Stimulated activated CD4-positive, alpha-beta T cell treated with anti-CD3 and anti-CD28 coated beads, Interleukin-15, amount 100 ng/mL, for 1 hour (primary cell): ENCODE measurements at places on chromosomes 11 and 22.

GRCh38 chr11:45333001-45333971 lies 47.1 kb upstream of the SYT13 start:
- DNase-seq, result no peak

GRCh38 chr11:118012083-118012669 lies 26.0 kb downstream of the IL10RA start:
- DNase-seq, result no peak

GRCh38 chr22:48537343-48537680 lies 1290.4 kb downstream of the BRD1 start:
- DNase-seq, result no peak

- DNase-seq, result no peak
Measured at GRCh38 chr11:122513997-122514396, 141.5 kb upstream of the UBASH3B start.

- no peak for DNase-seq
Measured at GRCh38 chr22:29988719-29989118, 91.5 kb upstream of the HORMAD2 start.

- no peak for DNase-seq
Measured at GRCh38 chr11:85029964-85030363, 597.2 kb downstream of the DLG2 start.

- no peak for DNase-seq
Measured at GRCh38 chr11:5004424-5005274, 10.0 kb downstream of the OR51L1 start.

DNA sequence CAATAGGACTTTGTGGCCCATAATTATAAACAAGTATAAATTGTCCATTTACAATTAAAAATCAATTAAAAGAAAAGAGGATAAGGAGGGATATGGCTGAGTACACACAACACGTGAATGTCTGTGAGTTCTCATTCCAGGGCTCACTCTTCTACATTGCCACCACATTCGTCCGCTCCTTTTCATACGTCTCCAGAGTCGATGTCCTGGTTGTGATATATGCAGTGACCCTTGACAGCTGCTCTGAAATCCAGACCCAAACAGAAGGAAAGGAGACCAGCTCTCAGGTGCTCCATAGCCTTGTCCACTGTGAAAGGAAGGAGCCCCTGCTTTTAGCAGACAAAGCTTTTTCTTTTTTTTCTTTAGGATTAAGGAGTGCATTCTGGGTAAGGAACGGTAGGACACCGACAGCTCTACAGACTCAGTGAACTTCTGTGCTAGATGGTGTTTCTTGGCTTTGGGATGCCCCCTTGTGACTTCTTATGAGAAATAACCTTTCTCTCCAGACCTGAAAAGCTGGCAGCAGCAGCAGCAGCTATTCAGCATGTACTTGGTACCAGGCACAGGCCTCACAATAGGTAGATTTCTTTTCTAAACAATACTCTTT lies 19.7 kb upstream of the DNAJB13 start:
- DNase-seq, result no peak

DNA sequence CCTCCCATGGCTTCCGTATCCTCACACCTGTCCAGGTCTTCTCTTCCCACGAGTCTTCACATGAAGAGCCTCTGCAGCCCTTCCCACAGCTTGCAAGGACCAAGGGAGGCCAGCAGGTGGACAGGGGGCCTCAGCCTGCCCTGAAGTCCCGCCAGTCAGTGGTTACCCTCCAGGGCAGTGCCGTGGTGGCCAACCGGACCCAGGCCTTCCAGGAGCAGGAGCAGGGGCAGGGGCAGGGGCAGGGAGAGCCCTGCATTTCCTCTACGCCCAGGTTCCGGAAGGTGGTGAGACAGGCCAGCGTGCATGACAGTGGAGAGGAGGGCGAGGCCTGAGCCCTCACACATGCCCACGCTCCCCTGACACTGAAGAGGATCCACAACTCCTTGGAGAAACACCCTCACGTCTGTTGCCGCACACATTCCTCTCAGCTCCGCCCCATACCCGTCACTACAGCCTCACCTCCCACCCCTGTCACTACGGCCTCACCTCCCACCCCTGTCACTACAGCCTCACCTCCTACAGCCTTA lies 8.3 kb downstream of the SSH3 start:
- no peak for DNase-seq

DNA sequence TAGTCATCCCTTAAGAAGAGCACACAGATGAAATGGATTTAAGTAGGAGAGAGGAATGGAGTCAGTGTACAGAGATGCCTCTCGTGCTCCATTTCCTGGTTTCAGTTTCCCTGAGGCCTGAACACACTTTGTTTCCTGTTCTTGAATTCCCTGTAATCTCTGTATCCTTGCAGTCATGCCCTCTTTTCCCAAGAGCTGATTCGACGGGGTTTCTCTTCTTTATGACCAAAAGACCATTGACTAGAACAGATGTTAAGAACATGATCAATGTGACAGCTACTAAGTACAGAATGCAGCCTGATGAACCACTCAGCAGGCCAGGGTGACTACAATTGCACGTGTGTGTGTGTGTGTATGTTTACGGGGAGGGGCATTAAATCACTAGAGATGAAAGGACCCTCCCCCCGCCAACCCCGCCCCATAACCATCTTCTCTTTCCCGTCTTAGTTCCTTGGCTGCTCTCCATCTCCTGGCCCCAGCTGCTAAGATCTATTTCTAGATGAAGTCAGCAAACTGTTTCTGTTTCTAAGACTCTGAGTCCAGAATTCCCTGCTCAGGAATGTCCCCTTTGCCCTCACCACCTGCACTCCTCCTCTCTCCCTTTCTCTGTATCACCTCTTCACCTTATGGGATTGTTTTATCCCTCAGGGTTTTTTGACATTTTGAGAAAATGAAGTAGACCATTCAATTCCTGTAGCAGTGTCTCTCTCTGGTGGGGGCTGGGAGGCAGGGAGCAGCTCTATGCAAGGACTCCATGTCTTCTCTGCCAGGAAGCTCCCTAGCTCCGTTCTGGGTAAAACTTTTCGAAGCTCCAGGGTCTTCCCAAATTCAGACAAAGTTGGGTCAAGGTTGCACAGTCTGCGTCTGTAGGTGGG lies 26.0 kb downstream of the SLC22A6 start:
- no peak for DNase-seq

- DNase-seq, result no peak
Measured at GRCh38 chr11:28514391-28514790, 406.2 kb downstream of the METTL15 start.

- no peak for DNase-seq
Measured at GRCh38 chr11:95764267-95764898, 25.2 kb downstream of the FAM76B start.

DNA sequence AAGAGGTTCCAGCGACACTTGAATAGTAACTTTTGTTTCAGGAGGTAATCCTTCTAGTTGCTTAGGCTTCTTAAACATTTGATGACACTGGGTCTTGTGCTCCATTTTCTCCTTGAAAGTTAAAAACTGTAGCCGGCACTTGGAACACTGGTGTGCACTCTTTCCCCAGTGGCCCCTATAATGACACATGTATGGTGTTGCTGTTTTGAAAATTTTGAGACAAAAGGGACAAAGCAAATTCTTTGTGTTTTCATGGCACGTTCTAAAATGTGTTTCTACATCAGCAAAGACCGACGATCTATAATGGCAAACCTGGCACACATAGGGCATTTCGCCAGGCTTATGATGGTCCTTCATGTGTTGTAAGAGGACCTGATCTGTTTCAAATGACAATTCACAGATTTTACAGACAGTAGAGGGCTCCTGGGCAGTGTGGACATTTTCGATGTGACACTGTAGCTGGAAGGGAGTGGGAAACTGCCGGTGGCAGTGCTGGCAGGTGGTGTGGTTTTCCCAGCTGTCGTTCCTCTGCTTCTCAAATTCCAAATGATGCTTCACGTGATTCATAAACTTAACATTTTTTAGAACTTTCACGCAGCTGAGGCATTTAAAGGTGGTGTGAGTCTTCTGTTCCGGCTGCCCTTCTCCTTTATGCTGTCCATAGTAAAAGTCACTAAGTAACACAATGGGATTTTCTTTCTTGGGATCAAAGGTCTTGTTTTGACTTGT lies 20.5 kb downstream of the ZNF280B start:
- no peak for DNase-seq

DNA sequence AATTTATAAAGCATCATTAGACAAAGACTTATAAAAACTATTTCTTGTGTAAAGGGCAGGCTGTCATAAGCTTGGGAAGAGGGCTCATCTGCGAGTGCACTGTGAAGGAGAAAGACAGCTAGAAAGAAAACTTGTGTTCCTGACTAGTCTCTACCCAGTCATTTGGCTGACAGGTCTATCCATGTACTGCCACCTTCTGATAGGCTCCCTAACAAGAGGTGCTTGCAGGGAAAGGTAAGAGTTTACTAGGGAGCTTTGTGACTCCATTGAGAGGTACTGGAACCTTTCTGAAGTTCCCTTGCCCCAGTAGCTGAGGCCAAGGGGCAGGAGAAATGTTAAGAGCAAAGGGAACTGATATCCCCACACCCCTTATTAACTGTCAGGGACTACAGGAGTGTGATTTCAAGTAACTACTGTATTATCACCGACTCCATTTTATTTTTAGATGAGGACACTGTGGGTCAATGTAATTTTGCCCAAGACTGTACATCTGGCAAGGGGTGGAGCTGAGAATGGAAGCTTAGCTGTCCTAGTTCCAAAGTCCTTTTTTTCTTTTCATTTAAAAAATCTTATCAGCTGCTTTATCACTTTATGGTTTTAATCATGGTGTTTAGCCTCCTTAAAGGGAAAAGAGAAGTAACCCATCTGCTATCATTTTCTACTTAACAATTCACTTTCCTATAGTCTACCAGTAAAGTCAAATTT lies 129.4 kb downstream of the ARHGAP20 start:
- DNase-seq, result no peak

- no peak for DNase-seq
Measured at GRCh38 chr11:47506373-47506772, 46.6 kb downstream of the CELF1 start.

GRCh38 chr11:111179184-111179910 lies 66.2 kb upstream of the POU2AF2 start:
- DNase-seq, result no peak

- DNase-seq, result no peak
Measured at GRCh38 chr11:76554767-76555166, 109.9 kb downstream of the EMSY start.

DNA sequence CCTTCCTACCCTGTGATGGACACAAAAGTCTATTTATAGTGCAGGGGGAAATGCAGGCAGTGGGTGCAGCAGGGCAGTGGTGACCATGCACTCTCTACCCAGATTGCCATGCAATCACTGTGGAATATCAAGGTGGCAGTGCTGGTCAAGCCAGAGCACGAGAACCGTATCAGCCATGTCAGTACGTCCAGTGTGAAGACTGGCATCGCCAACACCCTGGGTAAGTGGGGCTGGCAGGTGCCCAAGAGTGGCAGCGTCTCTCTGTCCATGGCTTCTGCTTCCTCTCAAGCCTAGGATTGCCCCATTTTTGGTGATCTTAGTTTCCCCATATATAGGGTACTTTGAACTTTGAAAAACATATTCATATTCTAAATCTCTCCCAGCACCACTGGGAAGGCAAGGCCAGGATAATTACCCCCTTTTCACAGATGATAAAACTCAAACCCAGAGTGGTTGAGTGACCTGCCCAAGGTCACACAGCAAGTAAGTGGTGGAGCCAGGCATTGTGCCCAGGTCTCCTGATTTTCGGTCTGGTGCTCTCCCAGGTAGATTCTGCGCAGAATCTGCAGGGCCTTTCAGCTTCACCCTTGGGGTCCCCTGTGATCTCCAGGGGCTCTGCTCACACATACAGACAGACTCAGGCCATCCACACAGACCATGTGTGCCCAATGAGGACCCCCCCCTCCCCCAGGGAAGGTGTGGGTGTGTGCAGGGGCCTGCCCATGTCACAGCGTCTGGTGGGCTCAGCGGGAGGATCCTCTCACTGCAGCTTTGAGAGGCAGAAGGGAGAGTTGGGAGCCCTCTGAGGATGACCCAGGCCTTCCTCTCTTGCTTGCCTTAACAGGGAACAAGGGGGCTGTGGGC lies 7.1 kb downstream of the INPPL1 start:
- no peak for DNase-seq

DNA sequence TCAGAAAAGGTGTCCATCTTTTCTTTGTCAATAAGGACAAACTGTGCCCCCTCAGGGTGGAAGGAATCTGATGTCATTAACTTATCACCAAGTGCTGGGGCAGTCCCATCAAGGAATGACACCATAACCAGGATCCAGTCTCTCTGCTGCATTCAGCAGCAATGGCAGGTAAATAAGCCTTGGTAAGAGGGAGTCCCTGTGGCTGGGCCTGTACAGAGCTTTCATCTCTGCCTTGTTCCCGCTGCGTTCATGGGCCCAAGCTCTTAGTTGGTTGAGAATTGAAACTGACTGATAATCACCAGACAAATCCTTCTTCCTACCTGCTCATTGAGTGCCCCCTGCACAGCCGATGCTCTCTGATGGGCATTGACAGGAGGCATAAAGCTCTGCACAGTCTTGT lies 22.7 kb downstream of the EIF3F start:
- DNase-seq, result no peak

DNA sequence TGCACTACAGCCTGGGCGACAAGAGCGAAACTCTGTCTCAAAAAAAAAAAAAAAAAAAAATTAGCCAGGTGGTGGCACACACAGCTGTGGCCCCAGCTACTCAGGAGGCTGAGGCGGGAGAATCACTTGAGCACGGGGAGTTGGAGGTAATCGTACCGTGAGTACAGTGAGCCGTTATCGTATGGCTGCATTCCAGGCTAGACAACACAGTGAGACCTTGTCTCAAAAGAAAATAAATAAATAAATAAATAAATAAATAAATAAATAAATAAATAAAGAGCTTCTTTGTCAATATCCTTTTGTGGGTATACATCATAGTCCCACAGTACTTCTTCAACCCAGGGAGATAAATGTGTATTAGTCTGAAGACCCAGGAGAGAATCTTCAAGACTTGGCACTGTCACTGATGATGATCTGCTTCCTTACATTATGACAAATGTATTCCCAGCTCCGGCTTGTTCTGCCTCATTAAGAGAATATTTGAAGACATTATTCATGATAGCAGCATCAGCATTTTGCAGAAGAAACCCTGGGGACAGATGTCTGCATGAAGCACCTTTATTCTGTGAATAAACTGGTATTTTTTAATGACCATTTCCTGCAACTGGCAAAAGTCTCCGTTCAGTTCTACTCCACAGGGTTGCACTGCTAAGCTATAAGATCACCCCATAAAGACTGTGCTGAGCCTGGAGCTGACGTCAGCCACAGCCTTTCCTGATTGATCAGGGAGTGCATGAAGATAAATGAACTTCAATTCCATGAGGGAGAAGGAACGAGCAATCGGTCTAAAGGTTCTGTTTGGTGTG lies 1.6 kb upstream of the ACY3 start:
- DNase-seq, result no peak

- DNase-seq, result no peak
Measured at GRCh38 chr11:111684251-111684650, 81.9 kb downstream of the PPP2R1B start.

- no peak for DNase-seq
Measured at GRCh38 chr11:81190546-81190945, 1543.1 kb downstream of the FAM181B start.

- DNase-seq, result no peak
Measured at GRCh38 chr22:42287174-42287890, 16.9 kb upstream of the TCF20 start.

DNA sequence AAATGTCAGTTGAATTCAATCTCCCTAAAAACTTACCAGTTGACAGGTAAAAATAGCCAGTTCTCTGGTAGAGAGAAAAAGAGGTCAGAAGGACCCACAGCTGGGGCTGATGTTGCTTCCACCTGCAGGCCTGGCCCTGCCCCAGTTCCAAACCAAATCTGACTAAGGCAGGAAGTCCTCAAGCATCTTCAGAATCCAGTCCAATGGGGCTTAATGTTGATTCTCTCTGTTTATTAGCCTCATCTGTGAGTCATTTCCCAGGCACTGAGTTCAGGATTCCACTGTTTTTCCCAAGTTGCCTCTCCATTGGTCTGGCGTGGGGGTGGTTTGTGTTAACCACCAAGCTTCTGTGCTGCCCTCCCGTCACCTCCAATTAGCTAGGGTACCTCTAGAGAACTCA lies 601.8 kb downstream of the INSC start:
- DNase-seq, result no peak
